ENCODE measurements at places on chromosomes 3 and 15.
A peak's percentile ranks its signal among the peaks of the same experiment; 100 is the strongest.

- DNase-seq, result no peak
Observed at GRCh38 chr3:171526869-171527268, 66.7 kb upstream of the TNIK start.

DNA sequence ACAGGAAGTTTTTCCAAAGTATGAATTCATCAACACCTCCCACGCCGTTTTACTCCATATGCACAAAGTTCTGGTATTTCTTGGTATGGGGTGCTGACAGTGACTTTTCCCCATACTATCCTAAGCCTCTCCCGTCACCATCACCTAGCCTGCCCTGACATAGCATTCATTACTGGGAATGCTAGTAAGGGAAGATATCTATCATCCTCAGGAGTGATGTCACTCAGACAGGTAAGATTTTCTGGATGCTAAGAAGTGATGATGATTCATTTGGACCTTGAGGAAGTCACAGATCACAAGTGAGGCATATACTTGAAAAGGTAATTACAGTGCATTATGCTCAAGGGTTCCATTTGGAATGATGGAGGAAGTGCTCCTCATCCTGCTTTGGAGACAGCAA lies 355.1 kb upstream of the STAC start:
- no peak for DNase-seq

GRCh38 chr3:112605285-112605684 lies 35.7 kb downstream of the CCDC80 start:
- no peak for DNase-seq

DNA sequence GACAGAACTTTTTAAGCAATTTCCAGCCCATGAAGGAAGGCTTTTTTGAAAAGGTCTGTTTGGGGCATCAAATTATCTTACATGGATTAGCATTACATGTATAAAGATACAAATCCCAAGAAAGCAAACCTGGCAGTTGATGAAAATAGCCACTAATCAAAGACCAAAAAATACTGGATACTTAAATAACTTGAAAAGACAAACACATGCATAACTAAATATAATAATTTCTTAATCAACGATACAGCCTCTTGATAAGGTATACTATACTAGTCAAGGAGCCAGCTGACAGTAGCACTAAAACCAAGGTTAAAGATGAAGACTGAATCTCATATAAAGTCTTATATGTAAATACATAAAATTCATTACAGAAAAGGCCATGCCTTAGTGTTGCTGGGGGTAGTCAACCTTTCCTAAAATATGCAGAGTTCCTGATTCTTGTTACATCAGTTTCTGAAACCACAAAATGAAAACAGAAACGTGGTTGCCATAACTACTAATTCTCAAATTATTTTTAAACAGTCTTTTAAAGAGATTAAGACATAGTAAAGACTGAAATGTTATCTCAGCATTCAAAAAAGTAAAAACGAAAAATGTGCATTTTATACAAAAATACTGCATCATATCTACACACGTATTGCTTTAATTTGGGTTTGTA lies 2.0 kb downstream of the ANKRD28 start:
- DNase-seq, result peak; percentile 62

GRCh38 chr15:50098545-50098944 lies 20.5 kb downstream of the ATP8B4 start:
- no peak for DNase-seq

DNA sequence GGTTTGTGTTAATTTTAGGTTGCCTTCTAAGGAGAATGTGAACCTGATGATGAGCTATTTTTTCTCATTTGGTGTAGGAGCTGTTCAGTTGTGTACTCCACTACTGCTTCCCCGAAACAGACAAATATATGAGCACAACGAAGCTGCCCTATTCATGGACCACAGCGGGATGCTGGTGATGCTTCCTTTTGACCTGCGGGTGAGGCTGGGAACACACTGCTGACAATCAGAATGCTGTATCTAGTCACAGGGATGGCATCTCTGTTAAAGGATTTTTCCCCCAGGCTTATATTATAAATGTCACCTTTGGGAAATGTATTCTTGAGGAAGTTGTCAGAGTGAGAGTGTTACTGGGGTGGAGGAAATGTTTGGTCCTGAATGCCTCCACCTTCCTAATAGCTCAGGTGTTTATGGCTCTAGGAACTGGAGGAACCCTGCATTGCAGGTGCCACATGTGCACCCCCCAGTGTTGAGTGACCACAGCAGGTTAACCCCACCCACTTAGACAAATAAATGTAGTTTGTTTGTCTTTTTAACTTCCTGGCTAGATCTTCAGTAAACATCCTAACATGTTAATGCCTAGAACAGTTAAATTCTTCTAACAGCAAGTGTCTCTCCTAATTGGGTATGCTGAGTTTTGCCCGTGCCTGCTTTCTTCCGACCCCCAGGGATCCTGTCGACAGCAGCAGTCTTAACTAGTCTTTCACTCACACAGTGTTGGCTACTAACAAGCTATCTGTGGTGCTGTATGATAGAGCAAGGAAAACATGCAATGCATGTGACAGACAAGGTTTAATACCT lies 35.7 kb downstream of the SRP14 start:
- DNase-seq, result no peak

DNA sequence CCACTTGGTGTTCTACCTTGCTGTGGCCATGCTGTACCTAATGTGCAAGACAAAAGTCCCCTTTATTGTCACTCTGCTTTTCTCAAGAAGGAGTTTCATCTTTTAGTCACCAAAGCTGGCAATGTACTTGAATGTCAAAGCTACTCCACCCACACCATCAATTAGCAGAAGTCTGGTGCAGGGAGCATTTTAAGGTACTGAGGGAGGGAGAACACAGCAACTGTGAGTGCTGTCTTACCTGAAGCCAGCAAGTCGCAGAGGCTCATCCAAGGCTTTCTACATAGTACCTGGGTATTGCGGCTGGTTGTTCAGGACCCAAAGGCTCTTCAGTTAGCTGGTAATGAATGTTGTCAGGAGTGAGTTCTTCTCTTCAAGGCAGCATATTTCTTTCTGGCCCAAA lies 820.4 kb downstream of the OTOL1 start:
- DNase-seq, result no peak

DNA sequence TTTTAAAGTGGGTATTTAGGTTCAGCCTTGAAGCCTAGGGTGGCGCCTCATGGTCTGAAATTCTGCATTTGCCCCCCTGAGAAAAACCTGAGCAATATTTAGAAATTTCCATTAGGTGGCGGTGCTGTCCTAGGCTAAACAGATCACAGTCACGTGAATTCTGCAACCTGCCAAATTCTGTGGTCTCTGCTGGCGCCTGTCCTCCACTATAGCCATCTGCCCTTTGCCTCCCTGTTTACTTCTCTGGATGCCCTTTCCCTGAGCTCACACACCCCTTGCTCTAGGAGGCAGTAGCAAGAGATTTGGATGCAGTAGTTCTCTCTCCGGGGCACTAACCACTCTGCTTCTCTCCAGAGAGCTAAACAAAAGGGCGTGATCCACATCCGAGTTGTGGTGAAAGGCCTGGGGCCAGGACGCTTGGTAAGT lies 9.1 kb downstream of the MRPS11 start:
- DNase-seq, result no peak

- no peak for DNase-seq
Observed at GRCh38 chr3:151751161-151751560, 17.4 kb downstream of the AADACL2 start.

GRCh38 chr3:106371971-106372805 lies 503.4 kb upstream of the CBLB start:
- no peak for DNase-seq
